ENCODE measurements at places on chromosomes 5 and 9. TPM values are rescaled to one million over a fixed set of nuclear protein-coding genes. Genes with fewer than 3 reads are reported as not detected.
A peak's percentile ranks its signal among the peaks of the same experiment; 100 is the strongest.

- H3K27ac ChIP-seq, result no peak overlapping the region
- no peak overlapping the region for H3K4me3 ChIP-seq
- no peaks in the 10 kb centered on the region for H3K27me3 ChIP-seq
- no peak for DNase-seq
- no peaks in the 10 kb centered on the region for H3K36me3 ChIP-seq
Measured at GRCh38 chr5:172853355-172853975, 19.4 kb downstream of the ERGIC1 start.

OBP2B gene
- not detected for total RNA-seq

DNA sequence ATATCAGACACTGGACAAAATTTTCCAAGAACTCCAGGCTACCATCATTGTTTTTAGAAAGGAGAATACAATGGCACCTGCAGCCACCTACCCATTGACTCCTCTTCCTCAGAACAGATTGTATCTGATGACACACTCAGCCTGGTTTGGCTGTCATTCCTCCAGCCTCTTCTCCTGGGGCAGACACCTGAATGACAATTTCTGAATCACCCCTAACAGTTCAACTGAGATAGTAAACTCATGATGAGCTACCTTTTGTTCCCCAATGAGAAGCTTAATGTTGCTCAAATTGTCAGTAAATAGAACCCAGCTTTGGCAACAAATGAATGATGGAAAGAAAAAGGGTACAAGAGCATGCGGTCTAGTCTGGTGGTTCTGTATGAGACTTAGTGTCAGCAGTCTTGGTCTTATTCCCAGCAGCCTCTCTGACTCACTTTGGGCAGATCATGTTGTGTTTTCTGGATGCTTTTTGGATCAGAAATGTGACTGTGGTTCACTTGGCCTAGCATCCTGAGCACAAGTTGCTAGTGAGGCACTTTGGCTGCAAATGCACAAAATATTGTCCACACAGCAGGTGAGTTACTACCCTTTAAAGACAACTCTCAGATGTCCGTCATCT is 78.3 kb downstream of the MAMDC2 start:
- no peak overlapping the region for H3K4me3 ChIP-seq
- no peaks in the 10 kb centered on the region for H3K36me3 ChIP-seq
- no peak overlapping the region for H3K27ac ChIP-seq
- no peak for DNase-seq

- no peak overlapping the region for H3K27ac ChIP-seq
- peaks cover 8% of the 10 kb centered on the region for H3K4me1 ChIP-seq
Measured at GRCh38 chr5:154213592-154213991, 23.1 kb downstream of the GALNT10 start.

- no peaks in the 10 kb centered on the region for H3K36me3 ChIP-seq
- no peaks in the 10 kb centered on the region for H3K4me1 ChIP-seq
- no peak for DNase-seq
- H3K27me3 ChIP-seq, result no peaks in the 10 kb centered on the region
Measured at GRCh38 chr9:97593960-97594359, 39.2 kb downstream of the TSTD2 start.

DNA sequence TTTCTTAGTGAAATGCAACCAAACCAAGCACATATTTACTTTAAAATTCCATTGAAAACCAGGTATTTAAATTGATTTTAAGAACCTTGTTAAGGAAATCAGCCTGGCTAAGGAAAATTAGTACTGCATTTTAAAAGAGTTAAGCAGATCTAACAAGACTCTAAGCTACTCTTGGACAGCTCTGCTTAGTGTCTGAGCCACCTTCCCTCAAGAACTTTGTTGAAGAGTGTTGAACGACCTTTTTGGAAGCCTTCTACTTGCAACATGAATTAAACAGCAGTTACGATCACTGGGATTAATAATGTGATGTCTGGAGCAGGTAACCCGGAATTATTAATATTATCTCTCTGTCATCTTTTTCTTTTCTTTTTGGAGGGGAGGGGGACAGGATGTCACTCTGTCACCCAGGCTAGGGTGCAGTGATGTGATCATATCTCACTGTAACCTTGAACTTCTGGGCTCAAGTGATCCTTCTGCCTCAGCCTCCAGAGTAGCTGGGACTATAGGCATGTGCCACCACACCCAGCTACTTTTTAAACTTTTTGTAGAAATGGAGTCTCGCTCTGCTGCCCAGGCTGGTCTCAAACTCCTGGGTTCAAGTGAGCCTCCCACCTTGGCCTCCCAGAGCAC is 74.7 kb downstream of the ANKRD55 start:
- no peaks in the 10 kb centered on the region for H3K4me1 ChIP-seq
- no peak overlapping the region for H3K27ac ChIP-seq
- no peaks in the 10 kb centered on the region for H3K27me3 ChIP-seq

- no peak overlapping the region for H3K4me3 ChIP-seq
- no peak for DNase-seq
- 0 out of 2 replicates have a peak, but pooled peaks cover 1% of the 10 kb centered on the region for H3K4me1 ChIP-seq
- no peaks in the 10 kb centered on the region for H3K27me3 ChIP-seq
Measured at GRCh38 chr5:17114715-17115599, 102.5 kb upstream of the BASP1 start.

PTCH1 gene
- total RNA-seq, result 42.3 TPM

SH3GL2 gene
- total RNA-seq, result 4.9 TPM

SYNPO gene
- 2.3 TPM for total RNA-seq

DNA sequence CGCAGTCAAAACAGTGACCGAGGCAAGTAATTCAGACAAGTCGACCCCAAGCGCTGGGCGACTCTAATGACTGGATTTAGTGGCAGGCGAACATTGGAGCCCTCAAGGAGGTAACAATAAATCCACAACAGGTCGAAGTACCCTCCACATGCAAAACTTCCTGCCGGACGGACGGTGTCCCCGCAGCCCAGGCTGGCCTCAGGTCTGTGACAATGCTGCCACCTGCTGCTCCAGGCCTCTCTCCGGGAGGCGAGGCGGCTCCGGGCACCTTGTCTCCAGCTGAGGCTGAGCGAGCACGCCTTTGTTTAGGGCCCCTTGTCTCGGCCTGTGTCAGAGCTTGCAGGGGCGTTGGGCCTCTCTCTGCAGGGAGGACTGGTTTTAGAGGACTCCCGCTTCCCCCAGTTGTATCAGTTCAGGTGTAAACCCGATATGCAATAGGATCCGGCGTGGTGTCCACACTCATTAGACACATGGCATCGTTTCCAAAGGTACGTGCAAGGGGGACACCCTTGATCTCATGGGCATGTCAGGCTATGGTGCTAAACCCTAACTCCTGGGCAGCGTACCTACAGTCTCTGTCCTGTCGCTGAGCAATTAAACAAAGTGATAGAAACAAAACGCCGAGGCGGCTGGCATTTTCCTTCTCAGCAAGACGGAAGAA is 628.0 kb upstream of the ADAMTS16 start:
- no peaks in the 10 kb centered on the region for H3K36me3 ChIP-seq
- no peaks in the 10 kb centered on the region for H3K4me1 ChIP-seq
- peak; percentile 61 for DNase-seq
- H3K27me3 ChIP-seq, result no peaks in the 10 kb centered on the region
- no peak overlapping the region for H3K4me3 ChIP-seq

RXRA gene
- total RNA-seq, result 29.4 TPM

- no peaks in the 10 kb centered on the region for H3K27me3 ChIP-seq
- no peak overlapping the region for H3K4me3 ChIP-seq
- H3K27ac ChIP-seq, result no peak overlapping the region
- H3K4me1 ChIP-seq, result no peaks in the 10 kb centered on the region
- H3K36me3 ChIP-seq, result no peaks in the 10 kb centered on the region
Measured at GRCh38 chr5:37412515-37412914, 33.4 kb downstream of the WDR70 start.

CCNJL gene
- 36.2 TPM for total RNA-seq

SLC4A9 gene
- 0.15 TPM for total RNA-seq

DNA sequence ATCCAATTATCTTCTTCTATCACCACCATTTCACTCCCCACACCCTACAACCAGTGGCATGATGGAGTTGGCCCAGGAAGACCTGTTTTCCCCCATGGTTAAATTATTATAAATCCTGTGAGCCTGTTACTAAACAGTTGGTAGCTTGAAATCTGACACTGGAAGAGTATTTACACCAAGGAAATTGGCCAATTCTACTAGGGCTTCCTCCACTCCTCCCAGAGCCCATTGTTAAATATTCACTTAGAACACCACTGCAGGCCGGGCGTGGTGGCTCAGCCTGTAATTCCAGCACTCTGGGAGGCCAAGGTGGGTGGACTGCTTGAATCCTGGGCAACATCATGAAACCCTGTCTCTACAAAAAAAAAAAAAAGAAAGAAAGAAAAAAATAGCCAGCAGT is 32.4 kb upstream of the CKS2 start:
- no peaks in the 10 kb centered on the region for H3K36me3 ChIP-seq
- DNase-seq, result no peak
- no peaks in the 10 kb centered on the region for H3K4me1 ChIP-seq
- no peaks in the 10 kb centered on the region for H3K27me3 ChIP-seq

- H3K27me3 ChIP-seq, result no peaks in the 10 kb centered on the region
- no peak for DNase-seq
- H3K27ac ChIP-seq, result no peak overlapping the region
- H3K36me3 ChIP-seq, result no peaks in the 10 kb centered on the region
- H3K4me3 ChIP-seq, result no peak overlapping the region
- peaks cover 8% of the 10 kb centered on the region for H3K4me1 ChIP-seq
Measured at GRCh38 chr5:54529565-54529964, 12.0 kb downstream of the SNX18 start.

DNA sequence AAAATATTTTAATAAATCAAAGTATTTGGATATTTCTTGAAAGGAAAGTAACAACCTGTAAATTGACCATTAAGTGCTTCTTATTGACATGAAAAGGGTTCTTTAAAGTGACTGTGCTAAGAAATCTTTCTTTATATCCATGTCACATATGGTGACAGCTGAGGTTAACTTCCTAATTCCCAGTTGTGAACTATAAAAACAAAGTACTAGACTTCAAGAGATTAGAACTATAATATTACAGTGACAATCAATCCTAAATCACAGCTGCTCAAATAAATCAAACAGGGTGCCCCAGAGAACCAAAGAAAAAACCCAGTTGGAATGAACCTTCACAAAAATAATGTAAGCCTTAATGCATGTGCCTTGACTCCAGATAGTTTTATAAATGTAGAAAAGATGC is 332.6 kb upstream of the PDE4D start:
- no peak overlapping the region for H3K27ac ChIP-seq
- no peak overlapping the region for H3K4me3 ChIP-seq
- no peaks in the 10 kb centered on the region for H3K36me3 ChIP-seq

GRCh38 chr5:5405441-5405840 is 17.0 kb upstream of the ICE1 start:
- no peaks in the 10 kb centered on the region for H3K27me3 ChIP-seq
- H3K36me3 ChIP-seq, result no peaks in the 10 kb centered on the region
- no peak overlapping the region for H3K4me3 ChIP-seq
- no peak overlapping the region for H3K27ac ChIP-seq
- H3K4me1 ChIP-seq, result no peaks in the 10 kb centered on the region
- no peak for DNase-seq

DNA sequence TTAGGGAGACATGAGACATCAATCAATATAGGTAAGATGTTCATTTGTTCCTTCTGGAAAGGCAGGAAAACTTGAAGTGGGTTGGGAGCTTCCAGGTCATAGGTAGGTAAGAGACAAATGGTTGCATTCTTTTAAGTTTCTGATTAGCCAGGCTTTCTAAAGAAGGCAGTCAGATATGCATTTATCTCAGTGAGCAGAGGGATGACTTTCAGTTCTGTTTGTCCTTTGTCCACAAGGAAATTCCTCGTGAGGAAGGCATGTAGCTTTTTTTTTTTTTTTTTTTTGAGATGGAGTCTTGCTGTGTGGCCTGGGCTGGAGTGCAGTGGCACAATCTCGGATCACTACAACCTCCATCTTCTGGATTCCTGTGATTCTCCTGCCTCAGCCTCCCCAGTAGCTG is 155.3 kb upstream of the ABCA1 start:
- no peaks in the 10 kb centered on the region for H3K4me1 ChIP-seq

GRCh38 chr9:38318759-38319495 is 73.6 kb upstream of the ALDH1B1 start:
- H3K4me1 ChIP-seq, result no peaks in the 10 kb centered on the region
- no peak overlapping the region for H3K27ac ChIP-seq
- no peaks in the 10 kb centered on the region for H3K27me3 ChIP-seq
- H3K4me3 ChIP-seq, result no peak overlapping the region
- H3K36me3 ChIP-seq, result no peaks in the 10 kb centered on the region

GRCh38 chr9:38107811-38108304 is 38.8 kb upstream of the SHB start:
- DNase-seq, result no peak
- H3K4me3 ChIP-seq, result no peak overlapping the region
- no peaks in the 10 kb centered on the region for H3K4me1 ChIP-seq
- H3K36me3 ChIP-seq, result no peaks in the 10 kb centered on the region
- H3K27ac ChIP-seq, result no peak overlapping the region
- no peaks in the 10 kb centered on the region for H3K27me3 ChIP-seq

DNA sequence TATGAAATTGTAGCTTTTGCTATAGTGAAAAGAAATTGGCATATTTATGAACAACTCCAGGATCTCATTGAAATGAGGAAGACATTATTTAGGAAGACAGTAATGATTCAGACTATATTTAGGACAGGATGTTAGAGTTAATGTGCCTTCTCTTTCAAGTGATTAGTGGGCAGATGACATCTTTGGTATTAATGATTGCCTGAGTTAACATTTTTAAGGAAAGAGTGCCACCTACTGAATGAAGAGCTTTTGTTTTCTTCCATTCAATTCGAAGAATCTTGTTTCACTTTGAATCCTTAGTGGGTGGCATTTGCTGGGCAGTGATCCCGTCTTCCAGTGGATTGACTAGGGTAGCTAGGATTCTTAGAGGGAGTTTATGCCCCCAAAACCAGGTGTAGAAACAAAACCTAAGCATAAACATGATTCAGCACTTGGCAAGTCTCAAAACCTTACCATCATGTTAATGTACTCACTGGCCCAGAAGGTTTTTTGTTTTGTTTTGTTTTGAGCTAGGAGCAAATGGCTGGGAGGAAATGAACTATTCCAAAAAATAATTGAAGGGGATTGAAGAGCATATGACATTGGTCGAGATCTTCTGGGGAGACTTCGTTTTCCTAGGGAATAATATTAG is 23.2 kb downstream of the MAP3K1 start:
- H3K4me1 ChIP-seq, result no peaks in the 10 kb centered on the region
- H3K27me3 ChIP-seq, result no peaks in the 10 kb centered on the region
- no peak overlapping the region for H3K4me3 ChIP-seq
- H3K27ac ChIP-seq, result no peak overlapping the region

CDH18 gene
- total RNA-seq, result 0.32 TPM

- H3K4me1 ChIP-seq, result peaks cover 7% of the 10 kb centered on the region
- no peak overlapping the region for H3K4me3 ChIP-seq
- peaks cover 32% of the 10 kb centered on the region for H3K36me3 ChIP-seq
- H3K27ac ChIP-seq, result no peak overlapping the region
- H3K27me3 ChIP-seq, result no peaks in the 10 kb centered on the region
Measured at GRCh38 chr9:133415170-133415569, 2.6 kb downstream of the REXO4 start.

GRCh38 chr5:158840193-158840592 is 259.5 kb downstream of the EBF1 start:
- no peak overlapping the region for H3K27ac ChIP-seq
- no peaks in the 10 kb centered on the region for H3K36me3 ChIP-seq
- H3K4me3 ChIP-seq, result no peak overlapping the region
- no peaks in the 10 kb centered on the region for H3K27me3 ChIP-seq
- DNase-seq, result no peak

GRCh38 chr5:12662545-12663314 is 758.5 kb upstream of the CTNND2 start:
- H3K27me3 ChIP-seq, result no peaks in the 10 kb centered on the region
- no peak overlapping the region for H3K27ac ChIP-seq
- peaks cover 73% of the 10 kb centered on the region for H3K36me3 ChIP-seq
- no peak for DNase-seq
- peak overlapping the region; percentile 61 for H3K4me3 ChIP-seq
